ENCODE measurements at places on chromosomes 5 and 9. TPM values are rescaled to one million over a fixed set of nuclear protein-coding genes. Genes with fewer than 3 reads are reported as not detected.

DNA sequence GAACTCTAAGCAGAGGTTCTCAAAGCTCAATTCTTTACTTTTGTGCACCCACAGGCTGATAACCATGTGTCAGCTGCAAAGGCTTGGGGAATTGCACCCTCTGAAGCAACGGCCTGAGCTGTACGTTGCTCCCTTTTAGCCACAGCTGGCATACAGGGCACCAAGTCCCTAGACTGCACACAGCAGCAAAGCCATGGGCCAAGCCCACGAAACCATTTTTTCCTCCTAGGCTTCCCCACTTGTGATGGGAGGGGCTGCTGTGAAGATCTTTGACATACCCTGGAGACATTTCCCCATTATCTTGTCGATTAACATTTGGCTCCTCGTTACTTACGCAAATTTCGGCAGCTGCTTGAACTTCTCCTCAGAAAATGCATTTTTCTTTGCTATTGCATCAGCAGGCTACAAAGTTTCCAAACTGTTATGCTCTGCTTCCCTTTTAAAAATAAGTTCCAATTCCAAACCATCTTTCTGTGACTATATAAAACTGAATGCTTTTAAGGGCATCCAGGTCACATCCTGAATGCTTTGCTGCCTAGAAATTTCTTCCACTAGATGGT, 23.0 kb downstream of the KIAA0825 start:
- no peak for DNase-seq
- H3K36me3 ChIP-seq, result no peaks in the 10 kb centered on the region
- H3K4me1 ChIP-seq, result no peaks in the 10 kb centered on the region
- no peak overlapping the region for H3K27ac ChIP-seq
- no peak overlapping the region for H3K4me3 ChIP-seq

- no peaks in the 10 kb centered on the region for H3K27me3 ChIP-seq
- no peak overlapping the region for H3K27ac ChIP-seq
- H3K36me3 ChIP-seq, result no peaks in the 10 kb centered on the region
- H3K4me1 ChIP-seq, result no peaks in the 10 kb centered on the region
Observed at GRCh38 chr9:13939701-13940490, 374.0 kb downstream of the NFIB start.

- no peak overlapping the region for H3K4me3 ChIP-seq
- peaks cover 22% of the 10 kb centered on the region for H3K27me3 ChIP-seq
- no peak overlapping the region for H3K27ac ChIP-seq
- H3K4me1 ChIP-seq, result no peaks in the 10 kb centered on the region
- no peaks in the 10 kb centered on the region for H3K36me3 ChIP-seq
- no peak for DNase-seq
Observed at GRCh38 chr5:66406761-66407336, 189.3 kb upstream of the MAST4 start.

GRCh38 chr5:207599-207998, 10.4 kb downstream of the CCDC127 start:
- H3K36me3 ChIP-seq, result peaks cover 20% of the 10 kb centered on the region
- H3K4me3 ChIP-seq, result no peak overlapping the region
- peaks cover 13% of the 10 kb centered on the region for H3K4me1 ChIP-seq

DNA sequence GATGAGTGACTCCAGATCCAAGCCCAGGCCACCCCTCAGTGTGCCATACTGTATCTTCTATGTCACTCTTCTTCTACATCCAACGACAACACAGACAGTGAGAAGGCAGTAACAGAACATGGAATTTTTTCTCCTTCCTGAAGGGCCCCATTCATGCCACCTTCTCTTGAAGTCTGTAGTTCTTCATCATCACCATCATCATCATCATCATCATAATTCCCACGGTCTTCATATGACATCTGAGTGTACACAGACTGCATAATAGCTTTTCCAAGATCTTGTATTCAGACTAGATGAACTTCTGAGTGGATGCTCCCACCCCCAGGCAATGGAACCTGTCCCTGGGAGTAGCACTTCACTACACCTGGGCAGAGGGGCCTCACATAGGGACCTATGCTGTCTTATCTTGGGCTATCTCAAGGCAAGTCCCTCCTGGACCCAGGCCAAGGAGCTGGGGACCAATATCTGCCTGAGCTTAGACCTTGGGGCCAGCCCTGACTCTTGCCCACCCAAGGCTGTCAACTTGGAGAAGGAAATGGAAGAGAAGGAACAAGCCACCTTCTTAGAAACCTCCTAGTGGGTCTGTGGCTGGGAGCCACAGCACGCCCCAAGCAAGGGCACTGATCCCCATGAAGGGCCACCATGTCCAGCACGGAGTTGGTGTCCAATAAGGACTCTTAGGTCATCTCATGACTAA, 159.1 kb downstream of the FSTL4 start:
- H3K27me3 ChIP-seq, result peaks cover 2% of the 10 kb centered on the region
- H3K4me1 ChIP-seq, result no peaks in the 10 kb centered on the region
- no peak for DNase-seq
- no peak overlapping the region for H3K4me3 ChIP-seq

GRCh38 chr5:9774472-9775079, 144.4 kb upstream of the TAS2R1 start:
- no peak overlapping the region for H3K27ac ChIP-seq
- no peaks in the 10 kb centered on the region for H3K36me3 ChIP-seq
- no peak for DNase-seq
- H3K27me3 ChIP-seq, result no peaks in the 10 kb centered on the region
- no peaks in the 10 kb centered on the region for H3K4me1 ChIP-seq

DNA sequence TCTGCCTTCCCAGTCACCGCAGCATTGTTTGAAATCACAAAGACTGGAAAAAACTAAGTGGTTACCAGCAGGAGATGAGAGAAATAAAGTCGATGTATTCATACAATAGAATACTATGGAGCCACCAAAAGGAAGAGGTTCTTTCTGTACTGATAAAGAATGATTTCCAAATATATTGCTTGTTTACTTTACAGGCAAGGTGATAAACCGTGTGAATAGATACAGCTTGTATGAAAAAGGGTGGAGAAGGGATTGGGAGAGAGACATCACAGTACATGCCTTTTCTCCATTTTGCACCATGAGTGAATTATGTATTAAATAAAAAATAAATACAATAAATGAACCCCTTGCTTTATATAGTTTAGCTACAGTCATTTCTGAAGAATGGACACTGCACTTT, 91.7 kb downstream of the RFK start:
- no peak overlapping the region for H3K27ac ChIP-seq
- H3K4me3 ChIP-seq, result no peak overlapping the region

GRCh38 chr5:9212605-9213004, 333.3 kb downstream of the SEMA5A start:
- H3K36me3 ChIP-seq, result no peaks in the 10 kb centered on the region
- H3K4me1 ChIP-seq, result no peaks in the 10 kb centered on the region
- no peaks in the 10 kb centered on the region for H3K27me3 ChIP-seq
- H3K27ac ChIP-seq, result no peak overlapping the region
- no peak overlapping the region for H3K4me3 ChIP-seq

DNA sequence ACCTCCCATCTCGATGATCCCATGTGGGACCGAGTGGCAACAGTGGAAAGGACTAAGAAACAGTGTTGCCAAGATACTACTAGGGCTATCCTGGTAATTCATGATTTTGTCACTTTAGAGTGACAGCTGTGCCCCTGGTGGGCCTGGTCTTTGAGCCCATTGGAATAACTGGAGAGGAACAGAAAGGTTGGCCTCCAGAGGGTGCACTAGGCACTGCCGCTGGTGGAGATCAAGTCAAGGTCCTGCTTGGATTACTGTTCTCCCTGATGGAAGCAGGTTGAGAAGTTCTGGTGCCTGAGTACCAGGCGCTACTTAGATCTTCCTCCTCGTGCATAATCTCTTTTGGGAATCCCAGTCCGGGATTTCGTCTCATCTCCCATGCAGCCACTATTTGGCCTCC, 129.6 kb downstream of the SEC61B start:
- H3K4me1 ChIP-seq, result no peaks in the 10 kb centered on the region
- H3K27ac ChIP-seq, result no peak overlapping the region
- no peaks in the 10 kb centered on the region for H3K36me3 ChIP-seq
- peaks cover 6% of the 10 kb centered on the region for H3K27me3 ChIP-seq
- no peak for DNase-seq

GRCh38 chr5:83924891-83925290, 204.2 kb upstream of the HAPLN1 start:
- no peaks in the 10 kb centered on the region for H3K4me1 ChIP-seq
- H3K27ac ChIP-seq, result no peak overlapping the region
- no peak for DNase-seq
- H3K4me3 ChIP-seq, result no peak overlapping the region

DNA sequence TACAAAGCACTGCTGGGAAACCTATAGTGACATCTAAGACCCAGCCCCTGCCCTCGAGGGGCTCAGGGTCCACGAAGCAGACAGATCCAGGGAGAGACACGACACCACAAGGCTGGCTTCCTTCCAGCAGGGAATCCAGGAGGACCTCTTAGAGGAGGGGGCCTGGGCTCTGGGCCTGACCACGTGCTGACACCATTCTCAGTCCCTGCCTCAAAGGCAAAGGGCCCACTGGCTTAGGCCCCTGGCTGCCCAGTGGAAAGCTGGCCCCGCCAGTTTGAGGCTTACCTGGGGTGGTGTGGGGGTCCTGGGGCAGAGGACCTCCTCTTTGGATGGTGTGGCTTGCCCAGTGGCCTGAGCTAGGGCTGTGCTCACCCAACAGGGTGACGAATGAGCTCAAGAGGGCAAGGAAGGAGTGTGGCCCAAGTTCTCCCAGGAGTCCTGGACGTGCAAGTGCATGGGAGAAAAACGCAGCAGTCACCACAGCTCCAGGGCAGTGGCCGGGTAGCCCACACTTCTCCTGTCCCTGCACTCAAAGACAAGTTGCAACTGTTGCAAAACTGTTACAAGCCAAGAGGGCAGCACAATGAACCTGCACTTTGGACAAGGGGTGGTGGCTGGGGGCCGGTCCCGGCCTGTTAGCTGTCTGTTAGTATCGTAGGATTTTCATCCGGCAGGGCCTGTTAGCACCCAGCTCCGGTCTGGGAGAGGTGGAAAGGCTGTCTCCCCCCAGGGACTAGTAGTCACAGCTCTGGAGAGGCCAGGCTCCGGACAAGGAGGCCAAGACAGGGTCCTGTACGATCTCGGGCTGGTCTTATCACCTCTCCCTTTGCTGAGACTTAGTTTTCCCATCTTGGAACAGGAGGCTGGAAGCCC, 1.5 kb upstream of the SARDH start:
- no peak overlapping the region for H3K4me3 ChIP-seq
- H3K27ac ChIP-seq, result no peak overlapping the region
- no peak for DNase-seq
- H3K27me3 ChIP-seq, result no peaks in the 10 kb centered on the region
- H3K4me1 ChIP-seq, result peaks cover 11% of the 10 kb centered on the region

GRCh38 chr5:90709323-90710155, 150.9 kb downstream of the ADGRV1 start:
- DNase-seq, result peak; percentile 31
- H3K4me3 ChIP-seq, result no peak overlapping the region
- H3K36me3 ChIP-seq, result no peaks in the 10 kb centered on the region
- H3K27me3 ChIP-seq, result peaks cover 8% of the 10 kb centered on the region
- no peaks in the 10 kb centered on the region for H3K4me1 ChIP-seq
- no peak overlapping the region for H3K27ac ChIP-seq

DNA sequence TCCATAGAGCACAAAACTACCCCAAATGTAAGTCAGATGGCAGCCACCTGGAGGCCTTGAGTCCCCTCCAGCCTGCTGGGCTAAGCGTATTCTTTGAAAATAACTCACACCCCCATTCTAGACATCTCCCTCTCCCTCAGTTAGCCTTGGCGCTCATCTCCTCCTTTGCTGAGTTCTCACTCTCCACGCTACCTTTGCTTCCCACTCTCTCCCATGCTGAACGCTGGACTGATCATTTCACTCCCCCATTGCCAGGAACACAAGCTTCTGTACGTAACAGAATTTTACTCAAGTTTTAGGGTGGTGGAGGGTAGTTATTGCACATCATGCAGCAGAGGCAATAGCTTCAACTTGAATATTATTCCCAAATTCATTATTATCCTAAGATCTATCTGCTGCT, 47.5 kb upstream of the HRH2 start:
- H3K27ac ChIP-seq, result no peak overlapping the region
- H3K27me3 ChIP-seq, result no peaks in the 10 kb centered on the region
- no peaks in the 10 kb centered on the region for H3K36me3 ChIP-seq
- no peak for DNase-seq
- no peak overlapping the region for H3K4me3 ChIP-seq

DNA sequence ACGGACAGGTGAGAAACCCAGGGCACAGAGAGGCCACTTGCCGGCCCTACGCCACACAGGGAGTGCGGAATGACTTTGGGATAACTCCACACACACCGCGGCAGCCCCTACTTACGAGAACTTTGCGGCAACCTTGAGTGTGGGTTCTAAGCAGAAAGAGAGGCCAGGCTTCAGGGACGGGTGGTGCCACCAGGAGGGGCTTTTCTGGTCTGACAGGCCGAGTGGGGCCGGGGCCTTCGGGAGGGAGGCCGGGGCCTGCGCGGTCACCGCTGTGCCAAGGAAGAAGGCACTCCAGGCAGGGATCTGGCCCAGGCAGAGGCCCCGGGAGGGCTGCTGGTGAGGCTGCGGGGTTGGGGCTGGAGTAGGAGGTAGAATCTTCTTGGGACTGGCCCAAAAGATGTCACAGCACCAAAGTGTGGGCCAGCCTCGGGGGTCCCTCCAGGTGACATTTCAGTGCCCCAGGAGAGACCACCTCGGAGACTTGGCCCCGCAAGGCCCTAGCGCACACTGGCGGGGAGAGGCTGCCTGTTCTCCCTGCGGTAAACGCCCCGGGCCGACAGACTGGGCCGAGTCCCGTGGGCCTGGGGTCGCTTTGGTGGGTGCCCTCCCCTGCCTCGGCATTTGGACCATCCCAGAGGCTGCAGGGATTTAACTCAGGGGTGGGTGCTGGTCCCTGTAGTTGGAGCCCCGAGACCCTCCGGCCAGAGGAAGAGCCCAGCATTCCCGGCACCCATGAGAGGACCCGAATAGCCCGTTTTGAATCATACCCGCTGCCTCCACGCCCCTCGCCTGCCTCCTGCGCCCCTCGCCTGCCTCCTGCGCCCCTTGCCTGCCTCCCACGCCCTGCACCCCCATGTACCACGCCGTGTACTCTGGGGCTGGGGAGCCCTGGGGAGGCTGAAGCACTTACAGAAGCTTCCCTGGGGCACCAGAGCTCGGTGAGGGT, 9.0 kb upstream of the RNU6ATAC start:
- H3K27ac ChIP-seq, result no peak overlapping the region
- H3K36me3 ChIP-seq, result no peaks in the 10 kb centered on the region
- H3K4me1 ChIP-seq, result no peaks in the 10 kb centered on the region

DNA sequence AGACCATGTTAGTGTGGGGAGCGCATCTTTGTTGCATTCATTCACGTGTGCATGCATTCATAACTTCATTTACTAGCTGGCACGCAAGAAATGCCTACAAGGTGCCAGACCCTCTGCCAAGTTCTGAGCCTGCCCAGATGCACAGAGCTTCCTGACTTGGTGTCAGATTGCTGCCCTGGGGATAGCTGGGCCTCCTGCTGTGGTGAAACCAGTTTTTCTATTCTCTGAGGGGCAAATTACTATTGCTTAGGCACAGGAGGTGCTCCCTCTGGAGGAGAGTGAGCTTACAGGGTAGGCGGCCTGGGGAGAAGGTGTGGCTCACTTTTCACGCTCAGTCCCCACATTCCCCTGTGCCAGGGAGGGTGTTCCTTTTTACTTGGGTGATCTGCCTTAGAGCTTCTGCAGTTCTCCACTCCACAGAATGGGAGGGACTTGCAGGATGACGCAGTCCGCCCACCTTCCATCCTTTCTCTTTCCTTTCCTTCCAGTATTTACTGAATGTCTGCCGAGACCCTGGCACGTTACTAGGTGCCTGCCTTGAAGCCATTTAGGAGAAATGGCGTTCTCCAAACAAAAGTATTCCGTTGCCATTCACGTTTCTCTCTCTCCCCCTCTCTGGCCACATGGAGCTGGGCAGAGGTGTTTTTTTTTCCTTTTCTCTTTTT, 27.9 kb upstream of the CTNNA1 start:
- peak; percentile 8 for DNase-seq
- H3K36me3 ChIP-seq, result no peaks in the 10 kb centered on the region
- no peak overlapping the region for H3K4me3 ChIP-seq
- peaks cover 41% of the 10 kb centered on the region for H3K27me3 ChIP-seq
- H3K4me1 ChIP-seq, result peaks cover 19% of the 10 kb centered on the region

FGF1 gene
- not detected for total RNA-seq

ACSL6 gene
- total RNA-seq, result 4.7 TPM

CCNI2 gene
- 10.0 TPM for total RNA-seq

FIBCD1 gene
- total RNA-seq, result not detected

TMOD1 gene
- 0.60 TPM for total RNA-seq

Measured in activated CD8-positive, alpha-beta T cell treated with anti-CD3 and anti-CD28 coated beads for 36 hours (primary cell).